Prostate gland (tissue), 2 donors: ENCODE measurements at places on chromosomes 11 and 22. TPM values are rescaled to one million over a fixed set of nuclear protein-coding genes. Genes with fewer than 3 reads are reported as not detected.

GRCh38 chr11:79185351-79185750 lies 255.5 kb downstream of the TENM4 start:
- H3K36me3 ChIP-seq = no peaks in the 10 kb centered on the region
- H3K27me3 ChIP-seq = no peaks in the 10 kb centered on the region
- H3K4me1 ChIP-seq = no peaks in the 10 kb centered on the region
- no peak overlapping the region for H3K27ac ChIP-seq
- no peak overlapping the region for H3K4me3 ChIP-seq
- DNase-seq = no peak

DNA sequence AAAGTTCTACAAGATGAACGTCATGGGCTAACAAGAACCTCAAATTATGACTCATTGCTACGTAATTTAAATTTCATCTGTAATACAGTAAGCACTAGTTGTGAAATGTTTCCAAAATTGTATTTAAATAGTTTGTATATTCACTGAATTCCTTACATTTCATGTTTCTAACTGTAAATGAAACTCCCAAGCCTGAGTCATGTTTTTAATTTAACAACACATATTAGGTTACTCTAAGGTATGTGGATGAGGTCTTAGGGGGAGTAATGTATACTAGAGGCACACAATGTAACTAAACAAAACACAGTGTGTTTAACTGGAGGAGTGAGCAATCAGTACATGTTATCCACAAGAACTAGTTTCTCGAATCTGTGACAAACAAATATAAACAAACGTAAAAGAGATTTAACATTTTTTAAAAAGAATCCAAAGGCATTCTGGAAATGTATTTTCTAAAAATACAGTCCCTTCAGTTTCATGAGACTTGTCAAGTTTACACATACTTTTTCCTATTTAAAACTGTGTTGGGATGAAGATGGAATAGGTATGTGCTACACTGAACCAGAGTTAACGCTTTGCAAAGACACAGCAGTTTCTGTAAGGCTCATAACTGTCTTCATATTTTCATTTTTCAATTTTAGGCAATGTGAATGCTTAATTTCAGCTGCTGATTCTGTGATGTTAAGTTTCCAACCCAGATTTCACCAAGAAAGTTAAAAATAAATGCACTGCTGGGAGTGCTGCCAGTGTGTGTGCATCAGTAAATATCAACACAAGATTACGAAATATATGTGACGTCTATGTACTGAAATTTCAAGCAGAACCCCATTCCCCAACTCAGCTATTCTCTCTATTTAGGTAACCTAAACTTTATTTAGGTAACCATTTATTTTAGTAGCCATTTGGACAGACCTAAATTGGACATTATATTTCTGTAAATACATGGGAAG lies 52.6 kb downstream of the PITPNB start:
- H3K4me1 ChIP-seq = no peaks in the 10 kb centered on the region
- H3K36me3 ChIP-seq = no peaks in the 10 kb centered on the region
- DNase-seq = peak; percentile 23
- no peaks in the 10 kb centered on the region for H3K27me3 ChIP-seq
- no peak overlapping the region for H3K4me3 ChIP-seq

DNA sequence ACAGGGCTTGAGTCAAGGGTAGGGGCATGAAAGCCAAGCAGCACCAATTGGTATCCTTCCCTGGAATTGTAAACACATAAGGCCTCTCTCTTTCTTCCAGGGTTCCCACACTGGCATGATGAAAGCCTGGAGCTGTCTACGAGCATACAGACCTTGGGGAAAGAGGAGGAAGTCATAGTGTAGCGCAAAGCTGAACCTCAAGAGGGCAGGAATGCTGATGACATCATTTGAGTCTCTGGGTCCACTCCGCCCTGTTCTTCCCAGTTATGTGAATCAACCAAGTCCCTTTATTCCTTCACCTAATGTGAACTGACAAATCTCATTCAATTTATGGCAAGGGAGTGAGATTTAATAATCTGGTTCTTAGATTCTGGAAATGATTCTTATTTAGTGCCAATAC lies 266.4 kb upstream of the NCAM1 start:
- no peak overlapping the region for H3K4me3 ChIP-seq
- no peaks in the 10 kb centered on the region for H3K36me3 ChIP-seq
- no peaks in the 10 kb centered on the region for H3K4me1 ChIP-seq

GRCh38 chr11:58575377-58576020 lies at the start of gene LPXN:
Gene LPXN (minus strand): TSS chr11:58575856. CDS start chr11:58575772, 84 bp downstream.
- H3K4me3 ChIP-seq = no peak within 1 kb of the TSS
- H3K27me3 ChIP-seq = no peaks in the 10 kb centered on the region
- no peak for DNase-seq
- H3K4me1 ChIP-seq = peaks cover 3% of the 10 kb centered on the region
- no peaks in the 10 kb centered on the region for H3K36me3 ChIP-seq

The ARHGAP42 gene
- total RNA-seq = 12.8 TPM

The SHISAL1 gene
- 7.8 TPM for total RNA-seq
